ENCODE measurements at places on chromosomes 2 and 18.

GRCh38 chr2:186256540-186256939 is 229.5 kb upstream of the ZC3H15 start:
- DNase-seq: no peak

DNA sequence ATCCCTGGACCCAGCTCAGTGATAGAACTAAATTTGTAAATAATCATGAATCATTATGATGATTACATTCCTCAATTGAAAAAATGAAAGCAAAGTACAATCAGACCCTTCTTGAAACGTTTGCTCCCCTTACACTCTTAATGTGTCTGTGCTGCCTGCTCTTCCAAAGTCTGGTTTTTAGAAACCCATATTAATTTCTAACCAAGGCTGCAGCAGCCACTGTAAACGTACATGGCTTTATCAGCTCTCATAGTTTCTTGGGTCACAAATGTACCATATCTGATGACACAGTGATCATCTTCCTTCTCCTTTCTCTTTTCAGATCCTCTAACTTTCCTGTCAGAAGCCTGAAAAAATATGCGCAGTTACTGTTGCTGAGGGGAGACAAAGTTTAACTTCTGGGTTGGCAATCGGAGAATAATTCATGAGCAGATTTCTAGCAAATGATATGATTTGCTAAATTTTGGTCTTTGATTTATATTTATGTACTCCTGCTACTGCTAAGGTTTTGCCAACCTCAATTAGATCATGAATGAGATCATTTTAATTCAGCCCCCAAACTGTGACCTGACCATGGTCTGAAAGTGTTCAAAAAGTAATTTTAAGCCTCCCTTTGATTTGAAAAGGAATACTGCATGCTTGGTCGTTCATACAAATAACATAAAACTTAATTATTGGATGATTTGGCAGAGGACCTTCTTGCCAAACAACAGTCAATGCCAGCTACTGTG is 12.3 kb downstream of the ZEB2 start:
- DNase-seq: no peak

GRCh38 chr2:126880324-126880723 is 18.4 kb upstream of the TEX51 start:
- DNase-seq: no peak

DNA sequence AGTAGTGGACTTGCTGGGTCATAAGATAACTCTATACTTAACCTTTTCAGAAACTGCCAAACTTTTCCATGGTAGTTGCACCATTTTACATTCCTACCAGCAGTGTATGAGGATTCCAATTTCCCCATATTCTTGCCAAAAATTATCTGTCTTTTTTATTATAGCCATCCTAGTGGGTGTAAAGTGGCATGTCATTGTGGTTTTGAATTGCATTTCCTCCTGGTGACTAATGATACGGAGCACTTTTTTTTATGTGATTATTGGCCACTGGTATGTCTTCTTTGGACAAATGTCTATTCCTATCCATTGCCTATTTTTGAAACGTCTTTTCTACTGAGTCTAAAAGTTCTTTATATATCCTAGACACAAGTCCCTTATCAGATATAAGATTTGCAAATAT is 44.3 kb downstream of the CACNB4 start:
- no peak for DNase-seq

DNA sequence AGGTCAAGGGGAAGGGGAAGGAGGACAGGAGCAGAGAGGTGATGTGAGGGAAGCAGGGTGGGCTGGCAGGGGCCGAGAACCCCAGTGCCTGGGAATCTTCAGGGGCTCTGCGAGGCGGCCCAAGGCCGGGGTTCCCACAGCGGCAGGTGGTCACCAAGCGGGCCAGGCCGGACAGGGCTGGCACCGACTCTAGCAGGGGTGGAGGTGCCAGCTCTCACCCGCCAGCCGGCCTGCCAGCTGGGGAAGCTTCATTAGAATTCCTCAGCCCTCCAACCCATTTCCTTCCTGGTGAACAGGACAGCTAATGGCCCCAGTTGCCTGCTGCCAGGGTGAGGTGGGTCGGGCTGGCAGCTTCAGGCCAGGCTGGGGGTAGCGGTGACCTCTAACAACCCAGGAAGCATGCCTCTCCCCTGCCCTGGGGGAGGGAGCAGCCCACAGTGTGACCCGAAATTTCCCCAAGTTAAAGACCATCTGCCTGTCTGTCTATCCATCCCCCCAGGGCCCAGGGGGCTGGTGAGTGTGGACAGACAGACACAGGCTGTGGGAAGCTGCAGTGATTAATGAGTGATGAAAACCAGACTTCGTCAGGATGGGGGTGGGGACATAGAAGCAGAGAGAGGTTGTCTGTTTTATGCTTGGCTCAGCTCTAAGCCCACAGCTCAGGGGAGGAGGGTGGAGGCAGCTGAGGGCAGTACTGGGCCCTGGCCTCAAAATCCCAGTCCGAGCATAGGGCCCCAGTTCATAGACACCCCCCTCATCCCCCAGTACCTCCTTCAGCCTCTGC is 144.1 kb downstream of the ZFP36L2 start:
- no peak for DNase-seq

DNA sequence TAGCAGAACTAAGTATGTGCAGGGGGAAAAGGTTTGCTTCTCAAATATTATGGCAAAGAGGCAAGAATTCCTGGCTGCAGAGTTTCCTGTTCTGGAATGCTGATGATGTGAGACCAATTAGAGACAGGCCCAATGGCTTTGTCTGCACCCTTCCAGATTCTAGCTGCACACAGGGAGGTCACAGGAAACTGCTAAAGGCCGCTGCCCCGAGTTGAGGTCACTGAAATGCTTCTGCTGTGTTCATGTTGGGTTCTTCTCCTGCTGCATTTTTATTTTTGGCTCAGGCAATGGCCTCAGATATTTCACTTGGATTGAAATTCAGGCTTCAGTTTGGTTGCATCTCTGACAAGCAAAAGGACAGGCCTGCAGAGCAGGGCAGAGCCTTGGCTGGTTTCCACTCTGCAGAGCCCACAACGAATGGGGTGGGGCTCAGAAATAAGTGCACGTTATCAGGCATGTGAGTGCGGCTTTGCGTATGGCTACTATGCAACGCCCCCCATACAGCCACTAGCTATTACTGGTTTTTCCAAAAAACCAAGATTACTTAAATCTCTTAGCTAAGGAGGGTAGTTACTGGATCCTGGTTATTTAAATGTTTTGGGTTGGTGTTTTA is 66.9 kb upstream of the FZD5 start:
- DNase-seq: no peak

GRCh38 chr2:159093497-159093896 is 125.1 kb downstream of the TANC1 start:
- DNase-seq: no peak

GRCh38 chr2:200471928-200472645 is 37.8 kb downstream of the KCTD18 start:
- DNase-seq: no peak

DNA sequence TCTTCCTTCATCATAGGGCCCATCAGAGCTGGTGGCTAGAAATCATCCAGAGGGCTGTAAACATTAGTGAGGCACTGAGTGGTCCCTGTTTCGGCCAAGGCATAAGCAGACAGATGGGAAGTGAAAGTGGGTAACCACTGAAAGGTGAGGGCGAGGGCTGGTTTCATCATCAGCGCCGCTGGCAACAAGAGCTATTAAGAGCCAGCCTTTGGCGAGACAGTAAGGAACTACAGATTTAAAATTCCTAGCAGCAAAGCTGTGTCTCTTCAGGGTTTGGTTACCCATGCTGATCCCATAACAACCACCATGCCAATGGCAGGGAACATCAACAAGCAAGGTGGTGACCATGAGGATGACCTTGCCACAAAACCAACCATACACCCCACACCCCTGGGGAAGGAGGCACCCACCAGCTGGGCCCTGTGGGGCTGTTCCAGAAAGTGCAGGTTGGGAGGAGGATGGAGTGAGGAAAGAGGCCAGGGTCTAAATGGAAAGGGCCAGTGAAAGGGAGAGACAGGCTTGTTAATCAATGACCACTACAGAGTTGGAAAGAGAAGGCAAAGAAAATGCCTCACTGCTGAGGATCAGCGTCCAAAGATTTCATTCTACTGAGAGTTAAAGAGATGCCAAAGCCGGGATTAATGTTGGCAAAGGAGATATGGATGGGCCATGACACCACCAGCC is 9.0 kb upstream of the SLC20A1 start:
- DNase-seq: no peak

DNA sequence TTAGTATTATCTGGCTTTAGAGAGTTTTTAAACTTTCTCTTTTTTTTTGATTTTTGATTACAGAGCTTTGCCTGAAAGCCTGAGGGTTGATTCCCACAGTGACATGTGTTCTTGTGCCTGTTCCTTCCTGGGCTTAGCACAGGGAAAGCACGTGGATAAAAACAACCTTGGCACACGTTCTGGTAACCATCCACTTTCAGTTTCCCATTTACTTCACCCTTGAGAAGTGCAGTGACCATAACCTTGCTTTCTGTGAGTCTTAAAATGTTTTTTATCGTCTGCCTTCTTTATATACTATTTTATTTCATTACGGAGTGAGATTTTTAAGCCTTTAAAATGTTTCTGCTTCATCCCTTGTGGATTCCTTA is 11.5 kb downstream of the CD226 start:
- DNase-seq: no peak

DNA sequence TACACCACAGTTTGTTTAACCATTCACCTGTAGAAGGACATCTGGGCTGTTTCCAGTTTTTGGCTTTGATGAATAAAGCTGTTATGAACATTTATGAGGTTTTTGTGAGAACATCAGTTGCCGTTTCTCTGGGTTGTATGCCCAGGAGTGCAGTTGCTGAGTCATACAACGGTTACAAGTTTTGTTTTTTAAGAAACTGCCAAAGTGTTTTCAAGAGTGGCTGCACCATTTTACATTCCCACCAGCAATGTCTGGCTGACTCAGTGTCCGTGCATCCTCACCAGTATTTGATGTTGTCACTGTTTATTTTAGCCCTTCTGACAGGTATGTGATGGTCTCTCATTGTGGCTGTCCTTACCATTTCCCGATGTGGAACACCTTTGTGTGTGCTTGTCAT is 48.0 kb upstream of the GPR17 start:
- DNase-seq: no peak
